Right renal pelvis (tissue), 4 donors: ENCODE measurements at places on chromosomes 6 and 20.
A peak's percentile ranks its signal among the peaks of the same experiment; 100 is the strongest.

DNA sequence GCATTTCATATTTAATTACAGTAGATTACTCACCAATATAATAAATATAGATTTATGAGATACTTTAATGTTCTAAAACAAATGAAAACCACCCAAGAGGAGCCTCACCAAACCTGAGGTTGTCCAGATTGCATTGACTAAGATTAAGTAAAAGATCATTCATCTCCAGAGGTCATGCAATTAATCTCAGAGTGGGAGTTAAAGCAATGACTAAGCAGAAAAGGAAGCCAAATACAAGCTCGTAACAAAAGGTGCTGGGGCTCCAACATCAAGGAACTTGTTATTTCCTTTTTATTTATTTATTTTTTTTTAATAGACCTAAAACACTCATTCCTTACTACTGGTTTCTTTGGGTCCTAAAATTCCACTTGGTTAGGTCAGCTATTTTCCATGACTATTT, 57.7 kb downstream of the RSPO3 start:
- DNase-seq, result no peak

DNA sequence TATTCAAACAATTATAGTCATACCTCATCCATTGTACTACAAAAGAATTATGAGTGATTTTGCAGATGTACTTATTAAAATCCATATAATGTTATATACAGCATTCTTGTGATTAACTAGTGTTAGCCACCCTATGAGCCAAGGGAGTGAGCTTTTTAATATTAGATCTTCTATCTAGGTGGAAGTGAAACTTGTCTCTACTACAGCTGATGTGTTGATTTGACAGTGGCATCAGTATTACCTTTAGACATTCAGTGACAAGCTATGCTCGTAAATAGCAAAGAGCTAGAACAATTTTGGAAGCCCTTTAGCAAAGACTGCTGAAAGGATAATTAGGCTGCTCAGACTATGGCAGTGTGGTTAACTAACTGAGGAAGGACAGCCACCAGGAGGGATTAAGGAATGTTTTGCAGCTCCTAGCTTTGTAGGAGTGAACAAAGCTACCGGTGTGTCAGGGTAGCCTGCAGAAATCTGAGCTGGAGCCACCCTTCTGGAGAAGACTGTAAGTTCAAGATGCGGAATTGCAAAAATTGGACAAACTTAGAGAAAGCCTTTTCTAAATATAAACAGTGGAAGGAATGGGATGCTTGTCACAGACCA, 73.7 kb downstream of the AFG1L start:
- no peak for DNase-seq

DNA sequence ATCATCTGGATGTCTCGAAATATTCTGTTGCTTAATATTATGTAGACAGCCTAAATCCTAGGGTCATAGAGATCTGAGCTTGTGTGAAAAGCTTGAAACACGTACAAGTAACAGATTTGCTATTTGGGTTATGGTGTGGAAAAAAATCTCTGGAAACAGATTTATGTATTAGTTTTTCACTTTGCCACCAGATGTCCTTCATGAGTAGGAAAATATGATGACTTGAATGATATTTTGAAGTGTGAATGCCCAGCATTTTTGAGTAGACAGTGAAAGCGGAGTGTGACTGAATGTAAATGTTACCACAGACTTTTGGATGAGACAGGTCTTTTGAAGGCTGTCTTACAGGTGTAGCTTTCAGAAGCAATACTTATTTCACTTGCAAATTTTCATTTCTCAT, 4.2 kb upstream of the BMP6 start:
- DNase-seq, result no peak

- no peak for DNase-seq
Observed at GRCh38 chr6:106490436-106490835, 129.9 kb downstream of the CRYBG1 start.

DNA sequence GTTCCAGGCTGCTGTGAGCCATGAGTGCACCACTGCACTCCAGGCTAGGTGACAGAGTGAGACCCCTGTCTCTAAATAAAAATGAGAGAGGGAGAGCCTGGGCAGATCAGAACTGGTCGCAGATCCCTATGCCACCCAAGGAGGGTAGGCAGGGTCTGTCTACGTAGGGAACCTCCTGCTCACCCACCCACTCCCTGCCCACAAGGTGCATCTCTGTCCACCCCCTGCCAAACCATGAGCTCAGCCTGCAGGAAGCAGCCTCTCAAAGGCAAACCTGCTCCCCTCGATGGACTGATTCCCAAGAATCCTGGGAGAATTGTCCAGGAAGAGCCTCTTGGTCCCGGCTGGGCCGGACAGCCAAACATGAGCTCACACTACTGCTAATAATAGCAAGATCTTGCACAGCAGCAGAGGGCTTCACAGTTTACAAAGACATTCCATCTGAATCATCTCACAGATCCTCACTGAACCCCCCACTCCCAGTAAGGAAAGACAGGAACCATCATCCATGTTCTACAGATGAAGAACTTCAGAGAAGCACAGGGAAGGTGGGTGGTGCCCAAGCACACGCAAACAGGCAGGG, 27.8 kb upstream of the TLDC2 start:
- DNase-seq, result no peak

- DNase-seq, result no peak
Observed at GRCh38 chr6:139982195-139982594, 607.7 kb upstream of the CITED2 start.

- no peak for DNase-seq
Observed at GRCh38 chr6:53309901-53310300, 38.8 kb downstream of the ELOVL5 start.

DNA sequence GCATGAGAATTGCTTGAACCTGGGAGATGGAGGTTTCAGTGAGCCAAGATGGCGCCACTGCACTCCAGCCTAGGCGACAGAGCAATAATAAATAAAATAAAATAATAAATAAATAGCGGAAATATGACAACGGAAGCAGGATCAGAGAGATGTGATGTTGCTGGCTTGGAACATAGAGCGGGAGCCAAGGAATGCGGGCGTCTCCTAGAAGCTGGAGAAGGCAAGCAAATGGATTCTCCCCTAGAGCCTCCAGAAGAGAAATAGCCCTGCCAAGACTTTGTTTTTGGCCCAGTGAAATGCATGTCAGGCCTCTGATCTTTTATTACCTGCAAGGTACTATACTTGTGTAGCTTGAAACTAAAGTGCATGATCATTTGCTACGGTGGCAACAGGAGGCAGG, 12.4 kb downstream of the KIAA1755 start:
- DNase-seq, result no peak

DNA sequence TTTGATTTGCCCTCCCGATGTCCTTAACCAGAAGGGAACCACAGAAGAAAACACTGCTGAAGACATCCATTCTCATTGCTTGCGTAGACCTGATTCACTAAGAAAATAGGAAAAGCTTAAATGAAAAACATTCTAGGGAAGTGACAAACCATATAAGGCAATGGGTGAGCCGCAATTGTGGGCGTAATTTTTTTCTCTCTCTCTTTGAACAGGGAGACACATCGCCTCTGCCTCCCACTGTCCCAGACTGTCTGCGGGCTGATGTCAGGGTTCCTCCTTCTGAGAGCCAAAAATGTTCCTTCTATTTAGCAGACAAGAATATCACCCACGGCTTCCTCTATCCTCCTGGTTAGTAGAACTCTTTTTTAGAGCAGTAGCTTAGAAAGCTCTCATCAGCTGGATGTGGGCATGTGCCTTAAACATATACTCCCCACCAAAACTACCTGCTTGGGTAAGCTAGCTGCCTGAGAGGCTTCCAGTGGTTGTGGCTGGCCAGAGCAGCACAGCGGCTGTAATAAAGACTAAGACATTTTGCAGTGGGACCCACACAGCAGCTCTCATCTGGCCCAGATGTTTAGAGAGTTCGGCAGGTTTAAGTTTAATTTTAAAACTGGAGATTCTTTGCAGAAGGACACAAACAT, 22.7 kb upstream of the CTAGE9 start:
- no peak for DNase-seq

- no peak for DNase-seq
Observed at GRCh38 chr20:23027721-23028120, 7.4 kb upstream of the SSTR4 start.

DNA sequence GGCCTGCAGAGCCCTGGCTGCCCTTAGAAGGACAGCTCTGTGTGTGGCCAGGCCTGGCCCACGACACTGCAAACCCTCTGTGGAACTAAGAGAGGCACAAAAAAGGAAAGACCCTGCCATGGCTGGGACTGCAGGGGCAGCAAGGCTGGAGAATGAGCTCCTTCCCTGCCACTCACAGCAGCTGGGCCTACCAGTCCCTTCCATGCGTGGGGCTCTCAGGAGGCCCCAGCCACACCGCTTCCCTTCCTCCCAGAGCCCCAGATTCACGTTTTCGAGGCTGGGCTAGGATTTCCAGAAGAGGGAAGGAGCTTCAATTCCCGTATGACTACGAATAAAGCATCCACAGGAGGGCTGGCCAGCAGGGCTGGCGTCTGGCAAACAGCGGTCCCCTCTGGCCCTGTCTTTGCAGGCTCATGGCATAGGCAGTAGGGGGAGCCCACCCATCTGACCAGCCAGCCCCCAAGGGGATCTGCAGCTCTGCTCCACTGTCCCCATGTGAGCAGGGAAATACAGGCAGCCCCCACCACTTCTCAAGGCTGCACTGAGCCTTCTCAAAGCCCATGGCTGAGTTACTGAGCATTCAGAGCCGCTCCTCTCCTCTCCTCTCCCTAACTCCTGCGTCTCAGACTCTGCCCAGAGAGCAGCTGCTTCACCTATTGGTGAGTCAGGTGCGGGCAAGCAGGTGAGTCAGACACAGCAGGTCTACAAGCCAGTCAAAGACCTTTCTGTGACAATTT, 53.1 kb downstream of the NINL start:
- no peak for DNase-seq

GRCh38 chr20:48189181-48189580, 403.9 kb upstream of the SULF2 start:
- DNase-seq, result no peak

GRCh38 chr6:131846905-131847304, 39.1 kb downstream of the ENPP1 start:
- DNase-seq, result no peak

- no peak for DNase-seq
Observed at GRCh38 chr20:52494244-52494643, 302.7 kb upstream of the ZFP64 start.

- DNase-seq, result no peak
Observed at GRCh38 chr6:75206576-75207342, 906 bp upstream of the COL12A1 start.

GRCh38 chr20:60862601-60863000, 389.5 kb upstream of the CDH4 start:
- no peak for DNase-seq

GRCh38 chr6:63795006-63795405, 159.4 kb downstream of the PHF3 start:
- DNase-seq, result no peak

GRCh38 chr20:43919686-43920403, 5.2 kb downstream of the TOX2 start:
- no peak for DNase-seq

DNA sequence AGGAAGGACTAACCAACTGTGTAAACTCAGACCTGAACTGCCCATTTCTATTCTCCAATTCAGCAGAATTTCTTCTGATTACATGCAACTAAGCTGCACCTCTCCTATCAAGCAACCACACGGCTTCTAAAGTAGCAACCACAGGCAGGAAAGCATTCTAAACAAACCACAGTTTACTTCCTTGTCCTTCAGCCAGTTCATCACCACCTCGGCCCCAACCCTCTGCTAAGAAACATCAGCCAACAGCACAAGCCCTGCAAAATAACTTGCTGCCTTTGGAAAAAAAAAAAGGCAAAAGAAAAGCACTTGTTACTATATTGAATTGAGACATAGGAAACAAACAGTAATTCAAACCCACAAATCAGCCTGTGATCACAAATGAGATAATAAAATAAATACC, 140.3 kb downstream of the NFATC2 start:
- DNase-seq, result no peak

DNA sequence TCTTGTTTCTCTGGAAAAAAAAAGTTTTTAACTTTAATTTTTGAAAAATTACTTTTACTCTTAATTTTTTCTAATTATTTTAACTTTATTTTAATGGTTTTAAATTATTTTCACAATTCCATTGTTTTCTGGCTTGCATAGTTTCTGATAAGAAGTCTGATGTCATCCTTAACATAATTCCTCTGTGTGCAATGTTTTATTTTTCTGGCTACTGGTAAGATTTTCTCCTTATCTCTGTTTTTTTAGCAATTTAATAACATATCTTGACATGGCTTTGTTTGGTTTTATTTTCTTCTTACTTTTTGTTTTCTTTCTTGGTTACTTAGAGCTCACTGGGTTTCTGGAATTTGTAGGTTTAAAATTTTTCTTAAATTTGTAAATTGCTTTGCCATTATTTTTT, 114.8 kb downstream of the TBXT start:
- DNase-seq, result no peak

GRCh38 chr6:47392251-47392650, 82.5 kb upstream of the TNFRSF21 start:
- no peak for DNase-seq

GRCh38 chr6:129345890-129346289, 364.1 kb downstream of the ARHGAP18 start:
- no peak for DNase-seq

- peak; percentile 61 for DNase-seq
Observed at GRCh38 chr6:17725083-17725482, 18.4 kb upstream of the NUP153 start.

GRCh38 chr6:90890683-90891330, 303.9 kb upstream of the MAP3K7 start:
- DNase-seq, result no peak

- no peak for DNase-seq
Observed at GRCh38 chr20:48908656-48909319, 12.7 kb upstream of the ARFGEF2 start.

DNA sequence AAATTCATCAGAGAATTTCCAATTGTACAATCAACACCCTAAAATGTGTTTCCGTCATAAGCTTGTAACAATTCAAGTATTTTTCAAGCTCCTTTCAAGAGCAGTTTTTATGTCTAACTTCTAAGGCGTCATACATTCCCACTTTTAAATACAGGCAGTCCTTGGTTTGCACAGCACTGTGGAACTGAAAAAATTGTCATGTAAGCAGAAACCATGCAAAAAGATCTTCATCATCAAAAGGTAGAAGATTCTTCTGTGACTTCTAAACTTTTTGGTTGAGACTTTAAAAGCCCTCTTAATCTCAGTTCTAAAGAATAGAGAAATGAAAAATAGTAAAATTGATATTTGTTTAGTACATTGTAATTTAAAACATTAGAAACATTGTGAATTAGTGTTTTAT, 315.6 kb downstream of the TPBG start:
- no peak for DNase-seq

DNA sequence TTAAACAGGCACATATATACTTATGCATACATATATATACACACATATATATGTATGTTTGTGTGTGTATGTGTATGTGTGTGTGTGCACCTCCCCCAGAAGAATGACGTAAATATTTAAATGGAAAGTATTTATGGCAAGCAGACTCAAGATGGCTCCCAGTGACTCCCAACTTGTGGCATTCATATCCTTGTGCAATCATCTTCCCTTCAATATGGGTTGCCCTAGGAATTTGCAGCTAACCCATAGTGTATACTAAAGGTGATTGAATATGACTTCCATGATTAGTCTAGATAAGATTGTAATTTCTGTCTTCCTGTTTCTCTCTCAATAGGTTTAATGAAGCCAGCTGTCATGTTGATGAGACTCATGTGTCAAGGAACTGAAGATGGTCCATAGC, 127.6 kb downstream of the TRDN start:
- DNase-seq, result no peak

- no peak for DNase-seq
Observed at GRCh38 chr20:42565235-42565995, 624.3 kb downstream of the PTPRT start.

GRCh38 chr6:140541288-140541687, 1166.8 kb upstream of the CITED2 start:
- DNase-seq, result no peak
